ENCODE measurements at places on chromosomes 6 and 20.
A peak's percentile ranks its signal among the peaks of the same experiment; 100 is the strongest.

GRCh38 chr20:58436868-58437645 is 48.0 kb downstream of the VAPB start:
- H3K27ac ChIP-seq: no peak overlapping the region
- no peak for DNase-seq
- H3K36me3 ChIP-seq: peaks cover 34% of the 10 kb centered on the region
- H3K4me3 ChIP-seq: no peak overlapping the region
- peaks cover 24% of the 10 kb centered on the region for H3K4me1 ChIP-seq
- H3K27me3 ChIP-seq: no peaks in the 10 kb centered on the region

GRCh38 chr6:84921891-84922290 is 157.5 kb upstream of the TBX18 start:
- DNase-seq: no peak
- H3K27ac ChIP-seq: no peak overlapping the region
- no peaks in the 10 kb centered on the region for H3K27me3 ChIP-seq
- no peaks in the 10 kb centered on the region for H3K4me1 ChIP-seq
- no peaks in the 10 kb centered on the region for H3K36me3 ChIP-seq
- H3K4me3 ChIP-seq: no peak overlapping the region

- peaks cover 4% of the 10 kb centered on the region for H3K36me3 ChIP-seq
- no peak for DNase-seq
- no peak overlapping the region for H3K4me3 ChIP-seq
- no peaks in the 10 kb centered on the region for H3K4me1 ChIP-seq
Observed at GRCh38 chr6:156598855-156599180, 178.4 kb upstream of the ARID1B start.

GRCh38 chr20:19913927-19914614 is 103.1 kb upstream of the NAA20 start:
- H3K27me3 ChIP-seq: peaks cover 22% of the 10 kb centered on the region
- no peaks in the 10 kb centered on the region for H3K4me1 ChIP-seq
- H3K36me3 ChIP-seq: peaks cover 3% of the 10 kb centered on the region
- no peak for DNase-seq

DNA sequence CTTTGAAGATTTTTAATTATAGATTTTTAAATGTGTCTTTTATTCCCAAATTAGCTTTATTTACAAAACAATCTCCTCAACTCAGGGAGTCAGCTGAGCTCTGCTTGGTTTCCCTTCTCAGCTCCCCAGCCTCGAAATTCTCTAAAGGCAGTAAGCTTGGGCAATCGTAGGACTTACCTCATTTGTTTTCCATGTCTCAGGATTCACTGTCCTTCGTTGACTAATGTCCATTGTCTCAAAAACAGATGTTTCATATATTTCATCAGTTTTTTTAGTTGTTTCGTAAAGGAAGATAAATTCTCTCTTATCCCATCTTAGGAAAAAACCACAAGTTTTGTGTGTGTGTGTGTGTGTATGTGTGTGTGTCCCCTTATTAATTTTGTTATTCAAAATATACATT is 102.2 kb upstream of the ADGRF1 start:
- no peak overlapping the region for H3K27ac ChIP-seq
- H3K36me3 ChIP-seq: no peaks in the 10 kb centered on the region

- H3K27ac ChIP-seq: no peak overlapping the region
- peaks cover 7% of the 10 kb centered on the region for H3K36me3 ChIP-seq
- H3K4me3 ChIP-seq: peak overlapping the region; percentile 58
- no peaks in the 10 kb centered on the region for H3K27me3 ChIP-seq
- DNase-seq: no peak
Observed at GRCh38 chr6:143126574-143126941, 65.9 kb downstream of the AIG1 start.

DNA sequence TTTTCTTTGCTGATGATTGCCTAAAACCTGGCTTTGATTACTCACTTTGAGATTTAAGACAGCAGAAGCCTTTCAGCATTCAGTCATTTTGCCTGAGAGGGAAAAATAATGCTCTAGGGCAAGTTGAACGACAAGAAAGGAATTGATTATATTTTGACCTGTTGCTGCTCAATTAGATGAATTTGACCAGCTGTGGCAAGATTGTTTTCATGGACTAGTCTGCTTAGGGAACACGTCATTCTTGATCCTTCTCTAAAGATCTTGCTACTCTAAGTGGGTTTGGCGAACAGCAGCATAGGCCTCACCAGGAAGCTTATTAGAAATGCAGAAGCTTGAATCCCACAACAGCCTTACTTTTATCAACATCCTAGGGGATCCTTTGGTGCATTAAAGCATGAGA is 59.7 kb upstream of the PHACTR1 start:
- DNase-seq: no peak
- H3K27me3 ChIP-seq: peaks cover 9% of the 10 kb centered on the region
- H3K4me1 ChIP-seq: no peaks in the 10 kb centered on the region
- no peak overlapping the region for H3K4me3 ChIP-seq
- no peaks in the 10 kb centered on the region for H3K36me3 ChIP-seq

DNA sequence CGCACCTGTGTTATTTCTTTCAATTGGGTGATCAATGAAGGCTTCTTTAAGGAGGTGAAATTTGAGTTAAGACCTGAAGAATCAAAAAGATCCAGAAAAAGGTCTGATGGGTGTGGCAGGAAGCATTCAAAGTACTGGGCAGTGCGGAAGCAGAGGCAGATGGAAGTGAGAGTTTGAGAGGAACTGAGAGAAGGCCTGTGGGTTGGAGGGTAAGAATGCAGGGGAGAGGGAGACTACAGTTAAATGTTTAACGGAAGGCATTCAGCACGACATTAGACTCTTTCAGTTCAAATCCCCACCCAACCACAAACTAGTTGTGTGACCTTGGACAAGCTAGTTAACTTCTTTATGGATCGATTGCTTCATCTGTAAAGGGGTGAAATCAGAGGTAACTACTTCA is 50.5 kb upstream of the GCM1 start:
- no peaks in the 10 kb centered on the region for H3K27me3 ChIP-seq
- no peaks in the 10 kb centered on the region for H3K4me1 ChIP-seq
- H3K4me3 ChIP-seq: no peak overlapping the region
- H3K27ac ChIP-seq: no peak overlapping the region
- DNase-seq: no peak

- no peaks in the 10 kb centered on the region for H3K27me3 ChIP-seq
- DNase-seq: no peak
- H3K4me3 ChIP-seq: no peak overlapping the region
Observed at GRCh38 chr6:116924245-116924644, 47.2 kb downstream of the RFX6 start.

GRCh38 chr20:19970256-19970765 is 46.9 kb upstream of the NAA20 start:
- DNase-seq: no peak
- no peak overlapping the region for H3K27ac ChIP-seq
- peaks cover 11% of the 10 kb centered on the region for H3K27me3 ChIP-seq

GRCh38 chr20:58645412-58645968 is 5.6 kb upstream of the STX16 start:
- no peak for DNase-seq
- peaks cover 6% of the 10 kb centered on the region for H3K4me1 ChIP-seq
- H3K36me3 ChIP-seq: peaks cover under 1% of the 10 kb centered on the region
- H3K27ac ChIP-seq: no peak overlapping the region
- no peak overlapping the region for H3K4me3 ChIP-seq
- peaks cover 27% of the 10 kb centered on the region for H3K27me3 ChIP-seq

DNA sequence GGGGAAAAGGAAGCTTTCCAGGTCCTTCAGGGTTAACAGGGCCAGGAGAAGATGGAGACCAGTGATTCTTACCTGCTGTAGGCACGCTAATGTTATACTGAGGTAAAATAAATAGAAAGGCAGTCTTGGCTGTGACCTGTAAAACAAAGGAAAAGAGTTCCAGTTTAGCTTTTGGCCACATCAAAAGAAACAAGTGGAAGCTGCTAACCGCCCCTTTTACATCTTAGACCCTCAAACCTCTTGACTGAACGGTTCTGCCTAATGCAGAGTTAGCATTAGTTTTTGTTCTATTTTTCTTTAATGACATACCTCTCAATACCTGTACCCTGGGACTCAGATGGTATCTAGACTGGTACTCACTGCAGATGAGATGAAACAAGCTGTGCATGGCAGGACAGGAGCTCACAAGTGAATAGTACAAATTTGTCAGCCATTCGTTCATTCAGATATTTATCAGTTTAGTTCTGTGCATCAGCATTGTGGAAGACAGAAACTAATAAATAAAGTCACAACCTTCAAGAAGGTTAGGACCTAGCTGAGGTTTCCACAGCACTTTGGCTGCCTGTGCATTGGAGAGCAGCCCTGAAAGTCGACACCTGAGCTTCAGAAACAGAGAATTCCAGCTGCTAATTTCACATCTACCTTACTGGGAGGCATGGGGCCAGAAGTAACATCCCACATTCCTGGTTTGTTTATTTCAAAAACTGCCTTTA is 41.0 kb downstream of the TRAM2 start:
- H3K4me1 ChIP-seq: peaks cover 37% of the 10 kb centered on the region
- peaks cover 11% of the 10 kb centered on the region for H3K36me3 ChIP-seq
- no peaks in the 10 kb centered on the region for H3K27me3 ChIP-seq
- DNase-seq: no peak
- peak overlapping the region; percentile 28 for H3K4me3 ChIP-seq

DNA sequence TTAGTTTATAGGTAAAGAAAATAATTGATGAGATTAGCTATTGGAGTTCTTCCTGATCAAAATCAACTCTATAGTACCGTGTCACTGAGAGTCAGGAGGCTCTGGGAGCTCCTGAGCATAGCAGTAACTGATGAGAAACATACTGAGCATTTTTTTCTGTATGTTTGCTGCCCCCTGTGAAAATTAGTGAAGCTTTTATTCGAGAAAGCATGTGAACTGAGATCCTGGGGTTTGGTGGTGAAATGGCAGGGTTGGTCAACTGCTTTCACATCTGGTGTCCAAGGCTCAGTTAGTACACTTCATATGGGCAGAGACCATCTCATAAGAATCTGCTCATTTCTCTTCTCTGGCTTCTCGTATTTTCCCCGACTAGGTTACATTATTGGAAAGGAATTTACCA is 4.1 kb upstream of the ABT1 start:
- no peaks in the 10 kb centered on the region for H3K4me1 ChIP-seq
- no peak for DNase-seq
- peaks cover 12% of the 10 kb centered on the region for H3K27me3 ChIP-seq
- H3K4me3 ChIP-seq: no peak overlapping the region
- H3K36me3 ChIP-seq: no peaks in the 10 kb centered on the region

GRCh38 chr6:82259389-82259788 is 11.8 kb upstream of the IBTK start:
- no peaks in the 10 kb centered on the region for H3K27me3 ChIP-seq
- H3K27ac ChIP-seq: no peak overlapping the region
- no peak overlapping the region for H3K4me3 ChIP-seq
- no peak for DNase-seq
- H3K4me1 ChIP-seq: no peaks in the 10 kb centered on the region
- H3K36me3 ChIP-seq: no peaks in the 10 kb centered on the region

All from effector memory CD8-positive, alpha-beta T cell (primary cell).